ENCODE measurements at places on chromosomes 6 and 20.

GRCh38 chr6:139994998-139995397 lies 620.5 kb upstream of the CITED2 start:
- DNase-seq = no peak

DNA sequence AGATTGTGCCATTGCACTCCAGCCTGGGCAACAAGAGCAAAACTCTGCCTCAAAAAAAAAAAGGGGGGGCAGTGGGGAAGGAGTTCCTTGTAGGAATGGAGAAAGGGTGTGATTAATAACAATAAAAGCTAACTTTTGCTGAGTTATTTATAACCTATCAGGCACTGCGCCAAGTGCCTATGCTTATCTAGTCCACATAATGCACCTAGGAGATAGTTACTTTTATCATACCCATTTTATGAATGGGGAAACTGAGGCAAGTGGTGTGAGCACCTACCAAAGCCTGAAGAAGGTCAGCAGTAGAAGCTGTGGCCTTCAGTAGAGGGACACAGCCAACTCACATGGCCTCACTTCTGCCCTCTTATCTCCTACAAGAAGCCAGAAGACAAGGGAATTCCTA lies 13.6 kb upstream of the PPP1R16B start:
- no peak for DNase-seq

DNA sequence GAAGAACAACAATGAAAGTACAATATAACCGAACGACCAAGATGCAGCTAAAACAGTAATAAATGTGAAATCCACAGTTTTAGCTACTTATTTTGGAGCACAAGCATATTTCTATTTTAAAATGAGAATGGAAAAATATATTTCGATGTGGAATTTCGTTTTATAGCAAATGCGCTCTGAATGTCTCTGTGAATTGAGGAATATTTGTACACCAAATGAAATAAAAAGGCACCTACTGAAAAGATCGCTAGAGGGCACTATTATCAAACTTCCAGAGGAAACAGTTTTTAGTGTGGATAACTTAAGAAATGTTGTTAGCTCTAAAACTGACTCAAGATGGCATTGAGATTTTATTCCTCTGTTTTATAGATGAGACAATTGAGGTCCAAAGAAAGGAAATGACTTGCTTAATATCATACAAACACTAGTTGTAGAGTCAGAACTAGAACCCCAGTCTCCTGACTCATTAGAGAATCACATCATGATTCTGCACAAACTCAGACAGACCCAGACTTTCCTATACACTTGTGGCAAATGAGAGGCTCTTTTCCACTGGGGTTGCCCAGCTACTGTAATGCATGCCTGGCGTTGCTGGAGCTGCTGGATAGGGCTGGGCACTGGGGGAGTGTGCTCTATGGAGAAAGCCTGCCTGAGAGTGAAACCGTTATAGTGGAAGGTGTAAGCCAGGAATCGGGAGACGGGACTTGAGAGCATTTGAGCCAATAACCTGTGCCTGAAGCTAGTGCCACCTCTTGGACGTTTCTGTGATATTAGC lies 51.9 kb downstream of the GCLC start:
- DNase-seq = peak; percentile 71

DNA sequence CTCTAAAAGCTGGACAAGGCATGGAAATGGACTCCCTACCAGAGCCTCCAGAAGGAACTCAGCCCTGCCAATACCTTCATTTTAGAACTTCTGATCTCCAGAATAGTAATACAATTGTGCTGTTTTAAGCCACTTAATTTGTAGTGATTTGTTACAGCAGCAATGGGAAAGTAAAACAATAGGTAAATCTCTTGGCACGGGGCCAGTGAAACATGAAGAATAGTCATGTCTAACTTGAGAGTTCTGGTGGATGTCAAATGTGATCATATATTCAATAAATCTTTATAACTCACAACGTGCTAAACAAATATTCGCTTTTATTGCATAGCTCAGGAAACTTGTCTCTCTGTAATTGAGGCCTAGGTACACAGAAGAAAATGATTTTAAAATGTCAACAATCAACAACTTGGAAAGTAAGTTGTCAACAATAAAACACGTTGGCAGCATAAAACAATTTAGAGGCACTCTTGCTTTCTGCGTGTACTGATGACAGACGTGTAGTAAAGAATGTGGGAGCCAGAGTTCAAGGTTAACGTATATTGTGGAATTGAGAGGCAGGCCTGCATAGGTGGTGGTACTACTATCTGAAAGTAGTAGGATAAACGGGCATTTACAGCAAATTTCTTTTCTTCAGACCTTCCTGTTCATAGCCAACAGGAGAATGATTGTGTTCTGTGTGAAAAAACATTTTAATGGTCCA lies 140.5 kb upstream of the OPRM1 start:
- no peak for DNase-seq

DNA sequence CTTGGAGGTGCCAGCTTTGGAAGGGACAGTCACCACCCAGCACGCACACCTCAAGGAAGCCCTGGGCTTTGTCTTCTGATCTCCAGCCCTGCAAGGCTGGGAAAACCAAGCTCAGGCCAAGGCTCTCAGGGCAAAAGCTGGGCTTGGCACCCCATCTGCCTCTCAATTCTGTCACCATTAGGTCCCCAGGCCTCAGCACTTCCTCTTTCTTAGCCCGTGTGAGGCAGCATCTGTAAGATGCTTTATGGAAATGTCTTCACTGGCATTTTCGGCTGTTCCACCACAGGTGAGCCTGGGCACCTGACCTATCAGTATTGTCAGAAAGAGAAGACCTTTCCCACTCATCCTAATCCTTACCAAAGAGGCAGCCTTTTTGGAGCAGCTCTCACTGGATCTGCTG lies 24.6 kb downstream of the GMEB2 start:
- no peak for DNase-seq

DNA sequence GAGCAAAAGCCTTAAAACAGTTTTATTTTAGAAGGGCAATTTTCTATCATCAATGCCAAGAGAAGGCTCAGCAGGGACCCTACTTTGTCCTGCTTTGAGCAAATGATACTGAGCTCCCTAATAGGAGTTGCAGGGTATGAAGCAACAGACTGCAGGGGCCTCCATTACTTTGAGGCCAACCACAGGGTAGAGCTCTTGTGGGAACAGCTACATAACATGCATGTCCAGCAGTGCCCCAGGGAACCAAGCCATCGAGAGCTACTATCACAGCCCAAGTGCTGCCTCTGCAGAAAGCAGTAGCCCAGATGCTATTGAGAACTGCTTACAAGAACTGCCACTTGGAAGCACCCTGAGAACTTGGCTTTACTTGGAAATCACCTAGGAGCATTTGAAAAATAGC lies 222.1 kb downstream of the LAMA2 start:
- no peak for DNase-seq

- peak; percentile 18 for DNase-seq
These were observed at the start of gene BPI for GRCh38 chr20:38303908-38304379. Gene BPI, plus strand, starts transcription at chr20:38304156. Its CDS starts 68 bp downstream, at chr20:38304224.

DNA sequence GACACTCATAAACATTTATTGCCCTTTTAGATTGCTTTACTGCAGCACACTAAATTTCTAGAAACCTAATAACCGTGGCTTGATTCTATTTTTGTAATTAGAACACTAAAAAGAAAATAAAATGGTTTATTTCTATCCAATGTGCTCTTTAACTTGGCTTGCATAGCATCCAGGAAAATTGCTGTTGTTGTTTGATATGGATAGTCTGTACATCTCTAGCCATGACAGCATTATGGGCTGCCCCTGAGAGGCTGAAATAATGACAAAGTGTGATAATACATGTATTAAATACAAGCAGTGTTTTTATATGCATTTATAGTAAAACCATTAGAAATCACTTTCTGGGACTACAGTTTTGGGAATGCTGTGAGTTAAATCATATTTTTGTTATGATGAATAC lies 472.5 kb downstream of the EPM2A start:
- DNase-seq = no peak

DNA sequence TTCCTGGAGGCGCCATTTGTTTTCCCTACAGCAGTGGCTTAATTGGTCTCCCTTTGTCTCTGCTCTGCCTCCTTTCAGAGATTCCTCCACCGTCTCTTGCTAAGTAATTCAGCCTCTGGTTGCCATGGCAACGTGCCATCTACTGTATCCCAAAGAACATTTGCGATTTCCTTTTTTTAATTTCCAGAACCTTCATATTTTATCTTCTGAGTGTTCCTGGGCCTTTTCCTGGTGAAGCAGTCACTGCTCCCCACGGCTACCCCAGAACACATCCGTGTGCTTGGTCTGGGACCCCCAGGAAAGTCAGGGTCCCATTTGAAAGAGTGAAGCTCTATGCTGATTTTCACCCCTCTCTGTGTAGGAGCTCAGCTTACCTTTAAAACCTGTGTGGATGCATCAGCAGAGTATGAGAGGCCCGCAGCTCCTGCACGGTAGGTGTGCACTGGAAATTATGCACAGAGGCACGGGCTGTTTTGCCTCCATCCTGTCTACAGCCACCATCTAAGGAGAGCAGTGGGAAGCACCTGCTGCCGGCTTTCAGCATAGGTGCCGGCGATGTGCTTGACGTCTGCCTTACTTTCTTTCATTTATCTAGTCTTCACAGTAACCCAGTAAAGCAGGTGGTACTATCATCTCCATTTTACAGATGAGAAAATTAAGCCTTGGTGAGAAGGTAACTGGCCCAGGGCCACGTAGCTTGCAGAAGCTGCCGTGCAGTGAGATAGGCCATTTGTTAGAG lies 122.8 kb downstream of the SYCP2 start:
- DNase-seq = no peak

DNA sequence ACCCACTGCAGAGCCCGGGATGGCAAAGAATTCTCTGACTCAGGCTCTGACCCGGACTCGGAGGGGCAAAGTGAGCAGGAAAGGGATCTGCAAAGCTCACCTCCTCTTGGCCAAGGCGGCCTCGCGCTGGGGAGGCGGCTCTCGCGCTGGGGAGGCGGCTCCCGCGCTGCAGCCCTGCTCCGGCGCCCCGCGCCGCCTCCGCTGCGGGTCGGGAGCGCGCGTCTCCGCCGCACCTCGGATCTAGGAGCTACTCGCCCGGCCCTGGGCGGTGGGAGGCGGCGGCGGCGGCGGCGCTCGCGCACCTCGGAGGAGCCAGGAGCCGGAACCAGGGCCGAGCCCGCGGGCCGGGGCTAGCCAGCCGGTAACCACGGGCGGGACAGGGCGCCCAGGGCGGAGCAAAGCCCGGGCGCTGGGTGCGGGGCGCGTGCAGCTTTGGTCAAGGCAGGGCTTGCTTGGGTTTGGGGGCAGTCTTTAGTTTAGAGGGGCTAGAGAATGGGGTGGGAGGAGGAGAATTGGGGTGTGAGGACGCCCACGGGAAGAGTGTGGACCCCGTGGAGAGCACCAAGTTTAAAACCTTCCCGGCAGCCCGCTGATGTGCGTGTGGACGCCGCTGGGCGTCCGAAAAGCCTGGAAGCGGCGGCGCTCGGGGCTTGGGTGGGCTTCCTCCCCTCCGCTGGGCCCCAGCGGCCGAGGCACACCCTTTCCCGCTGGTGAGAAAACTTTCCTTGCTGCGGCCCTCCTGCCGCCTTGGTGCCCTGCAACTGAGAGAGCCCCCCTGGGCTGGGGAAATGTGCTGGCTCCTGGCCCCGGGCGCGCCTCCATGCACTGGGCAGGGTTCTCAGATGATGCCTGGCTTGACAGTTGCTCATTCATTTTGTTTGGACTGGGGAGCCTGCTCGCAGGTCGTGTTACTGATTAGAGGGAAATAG lies at the start of gene MRAP2:
Gene MRAP2, plus strand, starts transcription at position 250 of the 929 bp plus-strand sequence. CDS start 21,547 bp downstream, outside the sequence.
- DNase-seq = peak; percentile 25

DNA sequence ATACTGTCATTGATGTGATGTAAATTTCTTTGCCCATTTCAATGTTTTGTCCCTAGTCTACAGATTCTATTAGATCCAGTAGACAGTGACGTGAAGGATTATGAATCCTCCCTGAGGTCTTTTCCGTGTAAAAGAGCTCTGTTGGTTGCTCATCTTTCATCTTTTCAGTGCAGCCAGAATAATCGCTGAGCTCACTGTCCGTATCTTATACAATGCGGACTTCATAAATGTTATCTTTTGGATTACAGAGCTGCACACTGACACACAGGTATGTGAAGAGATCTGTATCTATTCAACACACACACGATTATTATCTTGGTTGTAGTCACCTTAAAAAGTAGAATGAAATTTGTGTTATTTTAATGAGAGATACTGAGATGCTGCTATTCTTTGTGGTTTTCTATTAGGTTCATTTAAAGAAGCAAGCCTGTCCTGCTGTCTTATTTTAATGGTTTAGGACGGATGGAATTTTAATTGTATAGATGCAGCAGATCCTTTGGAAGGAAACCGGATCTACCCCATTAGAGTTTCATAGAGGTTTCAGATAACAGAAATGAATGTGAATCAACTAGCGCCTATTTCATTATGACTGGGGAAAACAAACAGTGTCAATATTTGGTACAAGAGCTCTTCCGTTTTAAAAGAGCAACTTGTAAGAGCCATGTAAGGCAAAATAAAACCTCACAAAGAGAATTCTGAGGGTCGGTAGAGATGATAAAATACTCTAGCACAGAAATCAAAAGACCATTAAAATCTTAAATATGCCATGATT lies 79.4 kb downstream of the BMP6 start:
- no peak for DNase-seq

DNA sequence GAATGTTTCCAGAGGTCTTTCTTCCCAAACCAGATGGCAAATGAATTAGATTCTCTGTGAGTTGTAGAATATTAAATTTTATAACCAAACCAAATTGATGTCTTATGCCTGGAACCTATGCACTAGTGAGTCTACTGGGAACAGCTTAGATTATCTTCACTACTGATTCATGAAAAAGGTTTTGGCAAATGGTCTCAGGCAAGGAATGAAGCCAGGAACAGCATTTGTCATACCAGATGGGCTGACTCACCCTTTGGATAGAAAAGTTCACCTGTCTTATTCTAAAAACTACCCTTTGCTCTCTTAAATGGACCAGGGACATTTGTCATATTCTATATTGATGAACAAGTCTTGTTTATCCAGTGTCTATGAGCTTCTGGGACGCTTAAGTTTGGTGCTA lies 135.4 kb upstream of the ECI2 start:
- no peak for DNase-seq

- DNase-seq = peak; percentile 59
These were observed 8.3 kb upstream of the AVP start for GRCh38 chr20:3092611-3093379.

DNA sequence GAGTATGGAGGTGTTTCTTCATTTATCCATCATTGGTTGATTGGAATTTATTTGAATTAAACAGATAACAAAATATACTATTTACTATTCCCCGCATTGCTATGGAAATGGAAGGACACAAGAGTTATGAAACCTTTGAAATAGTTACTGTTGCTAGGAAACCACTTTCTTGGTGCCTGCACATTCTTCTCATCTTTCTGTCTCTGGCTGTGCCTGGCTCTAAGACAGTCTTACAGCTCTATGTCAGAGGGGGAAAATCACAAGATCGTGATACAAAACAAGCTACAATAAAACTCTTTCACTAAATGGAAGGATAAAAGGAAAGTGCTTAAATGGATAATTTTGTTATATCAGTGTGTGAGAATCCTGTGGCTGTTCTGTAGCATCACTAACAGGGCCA lies 453.0 kb downstream of the LMBRD1 start:
- DNase-seq = no peak

- DNase-seq = no peak
These were observed 2.6 kb downstream of the BACH2 start for GRCh38 chr6:90294008-90294511.

DNA sequence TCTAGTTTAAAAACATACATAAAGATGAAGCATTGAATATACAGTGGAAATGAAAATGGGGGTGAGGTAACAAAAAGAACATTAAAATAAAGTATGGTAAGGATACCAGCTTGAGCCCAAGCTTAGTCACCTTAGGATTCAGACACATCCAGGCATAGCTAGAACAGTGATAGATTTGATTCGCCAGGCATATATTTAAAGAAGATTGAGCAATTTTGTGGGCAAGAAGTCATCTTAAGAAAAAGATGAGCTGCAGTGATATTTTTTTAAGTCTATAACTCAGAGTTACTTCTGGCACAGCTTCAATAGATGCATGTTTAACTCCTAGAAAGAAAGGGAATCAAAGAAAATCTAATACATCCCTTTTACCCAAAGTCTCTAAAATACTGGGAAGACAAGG lies 97.9 kb downstream of the BMP5 start:
- DNase-seq = no peak

All from activated T-cell treated with anti-CD3 and anti-CD28 coated beads, Interleukin-2, amount 50 U/mL, for 48 hours (primary cell).